CD4-positive, alpha-beta memory T cell (primary cell): ENCODE measurements at places on chromosomes 13 and 19.

DNA sequence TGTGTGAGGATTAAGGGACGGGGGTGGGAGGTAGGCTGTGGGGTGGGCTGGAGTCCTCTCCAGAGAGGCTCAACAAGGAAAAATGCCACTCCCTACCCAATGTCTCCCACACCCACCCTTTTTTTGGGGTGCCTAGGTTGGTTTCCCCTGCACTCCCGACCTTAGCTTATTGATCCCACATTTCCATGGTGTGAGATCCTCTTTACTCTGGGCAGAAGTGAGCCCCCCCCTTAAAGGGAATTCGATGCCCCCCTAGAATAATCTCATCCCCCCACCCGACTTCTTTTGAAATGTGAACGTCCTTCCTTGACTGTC lies 5.5 kb downstream of the FOSB start:
- no peak for DNase-seq

GRCh38 chr13:103466761-103467160 lies 400.5 kb upstream of the SLC10A2 start:
- no peak for DNase-seq

DNA sequence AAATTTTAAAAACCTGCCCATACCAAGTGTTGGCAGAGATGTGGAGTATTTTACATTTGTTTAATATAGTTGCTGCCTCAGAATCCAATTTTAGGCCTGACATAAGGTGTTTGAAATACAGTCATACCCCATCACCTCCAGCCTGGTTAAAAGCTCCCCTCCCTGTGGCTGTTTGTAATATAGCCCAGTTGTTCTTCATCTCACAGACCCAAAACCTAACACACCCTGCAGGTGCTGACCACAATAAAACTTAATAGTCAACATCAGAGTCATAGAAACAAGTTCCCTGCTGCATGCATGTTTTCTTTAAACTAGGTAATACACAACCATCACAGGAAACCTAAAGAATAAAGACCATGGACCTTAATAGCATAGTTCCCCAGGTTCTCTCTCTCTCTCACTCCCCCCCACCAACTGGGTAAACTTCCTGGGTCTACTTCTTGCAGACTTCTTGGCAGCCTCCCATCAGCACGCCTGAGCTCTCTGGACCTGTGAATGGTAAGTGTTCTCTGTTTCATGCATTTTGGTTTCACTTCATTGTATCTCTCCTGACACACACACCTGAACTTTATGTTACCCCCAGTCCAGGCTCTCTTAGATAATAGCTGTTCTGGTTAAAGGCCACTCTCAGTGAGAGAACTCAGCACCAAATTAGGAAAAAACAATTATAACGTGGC lies 1369.9 kb downstream of the EFNB2 start:
- no peak for DNase-seq

DNA sequence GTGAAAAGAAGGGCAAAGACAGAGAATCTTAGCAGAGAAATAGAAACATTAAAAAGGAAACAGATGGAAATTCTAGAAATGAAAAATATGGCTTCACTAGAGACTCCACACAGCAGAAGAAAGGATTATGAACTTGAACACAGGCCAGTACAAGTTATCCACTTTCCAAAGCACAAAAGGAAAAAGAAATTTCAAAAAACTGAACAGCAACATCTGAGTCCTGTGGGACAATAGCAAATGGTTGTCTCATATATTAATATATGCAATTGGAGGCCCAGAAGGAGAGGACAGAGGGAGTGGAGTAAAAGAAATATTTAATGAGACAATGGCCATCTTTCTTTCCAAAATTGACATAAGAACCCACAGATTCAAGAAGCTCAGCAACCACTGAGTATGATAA lies 141.7 kb upstream of the GJB6 start:
- no peak for DNase-seq

DNA sequence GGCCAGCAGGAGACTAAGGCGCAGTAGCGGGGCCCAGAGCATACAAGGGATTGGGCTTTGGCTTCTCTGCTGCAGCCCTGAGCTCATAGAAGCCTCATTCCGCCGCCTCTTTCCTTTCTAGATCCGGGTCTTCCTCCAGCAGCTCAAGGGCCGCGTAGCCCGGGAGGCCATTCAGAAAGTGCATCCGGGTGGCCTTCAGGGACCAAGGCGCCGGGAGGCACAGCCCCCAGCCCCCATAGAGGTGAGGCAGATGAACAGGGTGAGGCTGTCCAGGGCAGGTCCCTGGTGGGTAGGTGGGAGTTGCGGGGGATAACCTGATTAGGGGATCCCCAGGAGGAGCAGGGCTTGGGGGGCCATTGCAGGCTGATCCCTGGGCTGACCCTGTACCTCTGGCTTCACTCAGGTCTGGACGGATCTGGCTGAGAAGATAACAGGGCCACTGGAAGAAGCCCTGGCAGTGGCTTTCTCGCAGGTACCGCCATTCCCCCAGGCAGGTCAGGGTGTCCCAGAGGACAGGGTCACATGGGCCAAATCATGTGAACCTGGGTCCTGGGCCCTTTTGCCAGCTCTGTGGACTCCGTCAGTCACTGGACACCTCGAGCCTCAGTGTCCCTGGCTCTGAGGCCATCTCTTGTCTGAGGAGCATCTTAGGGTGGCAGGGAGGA lies 1.3 kb downstream of the SNAPC2 start:
- no peak for DNase-seq

- no peak for DNase-seq
Observed at GRCh38 chr13:55554741-55555140, 1586.0 kb upstream of the PRR20A start.

DNA sequence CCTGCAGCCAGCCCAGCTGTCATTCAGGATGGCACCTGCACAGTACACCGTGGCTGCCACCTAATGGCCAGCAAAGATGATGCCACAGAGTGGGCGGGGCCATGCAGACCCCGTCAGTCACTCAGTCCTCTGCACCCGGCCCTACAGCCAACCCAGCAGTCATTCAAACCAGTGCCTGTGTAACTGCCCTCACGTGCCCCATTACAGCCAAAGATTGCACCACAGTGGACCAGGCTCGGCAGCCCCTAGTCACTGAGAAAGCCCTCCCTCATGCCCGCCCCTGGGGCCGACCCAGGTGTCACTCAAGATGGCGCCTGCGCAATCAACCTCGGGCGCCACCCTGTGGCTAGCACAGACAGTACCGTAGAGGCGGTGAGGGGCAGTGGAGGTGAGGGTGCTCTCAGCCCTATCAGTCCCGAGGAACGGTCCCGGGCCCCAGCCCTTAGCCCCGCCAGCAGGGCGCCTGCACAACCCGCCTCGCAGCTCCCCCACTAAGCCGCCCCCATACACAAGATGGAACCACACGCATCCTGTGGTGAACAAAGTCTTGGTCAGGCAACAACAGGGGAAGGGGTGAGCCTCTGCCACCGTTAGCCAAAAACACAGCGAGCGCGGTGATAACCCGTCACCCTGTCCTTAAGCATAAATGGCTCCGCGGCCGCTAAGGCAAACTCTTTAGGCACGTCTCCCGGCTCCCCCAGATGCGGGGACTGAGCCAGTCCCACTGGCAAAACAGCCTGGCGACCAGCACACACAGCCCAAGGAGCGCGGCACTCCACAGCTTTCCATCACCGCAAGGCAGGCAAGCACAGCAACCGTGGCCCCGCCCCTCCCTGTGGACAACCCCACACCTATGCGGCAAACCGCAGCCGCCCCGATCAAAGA lies 2.3 kb downstream of the PEG3 start:
- DNase-seq, result no peak

DNA sequence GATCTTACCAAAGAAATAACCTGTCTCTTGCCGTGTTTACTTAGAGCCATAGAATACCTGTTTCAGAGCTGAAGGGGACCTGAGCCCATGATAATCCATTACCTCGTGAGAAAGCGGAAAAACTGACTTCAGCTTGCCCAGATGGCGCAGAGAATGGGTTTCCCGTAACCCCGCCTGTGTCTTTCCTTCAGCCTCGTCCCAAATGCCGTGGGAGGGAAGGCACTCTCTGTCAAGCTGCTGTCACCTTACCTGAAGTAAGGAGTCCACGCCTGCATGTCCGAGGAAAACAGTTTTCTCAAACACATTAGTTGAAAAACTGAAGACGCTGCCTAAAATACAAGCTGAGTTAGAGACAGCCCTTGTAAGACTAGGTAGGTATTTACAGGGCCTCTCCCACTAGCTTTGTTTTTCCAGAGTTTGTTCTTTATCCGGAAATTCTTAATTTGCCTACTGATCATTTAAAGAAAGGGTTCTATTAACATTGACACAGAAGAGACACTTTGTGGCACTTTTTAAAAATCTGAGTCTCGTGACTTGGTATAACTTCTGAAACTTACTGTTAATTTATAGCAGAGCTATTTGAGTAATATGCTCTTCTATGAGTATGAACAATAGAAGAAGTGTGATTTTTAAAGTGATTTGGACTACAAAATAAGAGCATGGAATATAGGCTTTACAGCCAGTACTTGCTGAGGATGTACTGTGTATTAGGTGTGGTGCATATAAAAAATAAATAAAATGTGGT lies 1.3 kb upstream of the INTS6 start:
- peak; percentile 55 for DNase-seq

DNA sequence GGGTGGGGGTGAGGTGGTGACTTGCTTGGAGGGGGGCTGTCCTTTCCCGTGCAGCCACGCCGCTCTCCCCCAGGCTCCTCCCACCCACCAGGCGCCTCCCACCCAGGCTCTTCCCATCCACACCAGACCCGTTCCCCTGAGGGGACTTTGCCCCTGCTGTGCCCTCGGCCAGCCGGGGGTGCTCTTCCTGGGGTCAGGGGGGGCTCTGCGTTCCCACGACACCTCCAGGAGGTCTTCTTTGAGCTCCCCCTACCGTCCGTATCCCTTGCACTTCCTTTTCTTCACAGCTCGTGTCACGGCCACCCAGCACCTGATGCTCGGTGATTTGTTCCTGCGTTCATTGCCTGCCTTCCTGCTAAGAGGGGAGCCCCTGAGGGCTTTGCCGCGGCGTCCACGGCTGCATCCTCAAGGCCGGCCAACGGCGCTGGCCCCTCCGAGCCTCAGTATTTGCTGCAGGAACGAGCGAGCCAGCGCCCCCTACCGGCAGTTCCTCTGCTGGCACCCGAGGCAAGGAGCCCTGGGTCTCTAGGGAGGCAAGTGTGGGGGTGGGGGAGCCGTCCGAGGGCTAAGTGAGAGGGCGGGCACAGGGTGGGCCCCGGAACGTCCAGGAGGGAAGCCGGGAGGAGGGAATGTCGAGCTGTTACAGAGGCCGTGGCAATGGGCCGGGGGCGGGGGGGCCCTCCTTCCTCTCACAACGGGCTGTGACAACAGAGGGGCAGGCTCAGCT lies 11.8 kb downstream of the LRRC4B start:
- peak; percentile 66 for DNase-seq

- no peak for DNase-seq
Observed at GRCh38 chr13:42049454-42049813, 986 bp downstream of the DGKH start.

DNA sequence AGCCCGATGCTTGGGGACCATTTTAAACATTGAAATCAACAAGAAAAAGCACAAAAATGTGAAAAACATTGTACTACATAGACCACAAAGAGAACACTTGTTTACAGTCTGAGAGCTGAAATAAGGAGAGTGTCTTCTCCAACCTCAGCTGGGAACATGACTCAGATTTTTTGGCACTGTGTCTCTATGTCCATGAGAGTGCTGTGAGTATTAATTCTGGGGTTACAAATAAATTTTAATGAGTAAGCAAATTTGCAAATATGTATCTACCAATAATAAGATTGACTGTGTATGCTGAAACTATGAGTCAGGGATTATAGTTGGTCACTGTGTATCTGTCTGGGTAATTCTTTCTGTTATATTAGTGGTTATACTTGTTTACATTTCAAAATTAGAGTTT lies 174.0 kb downstream of the DCT start:
- no peak for DNase-seq

DNA sequence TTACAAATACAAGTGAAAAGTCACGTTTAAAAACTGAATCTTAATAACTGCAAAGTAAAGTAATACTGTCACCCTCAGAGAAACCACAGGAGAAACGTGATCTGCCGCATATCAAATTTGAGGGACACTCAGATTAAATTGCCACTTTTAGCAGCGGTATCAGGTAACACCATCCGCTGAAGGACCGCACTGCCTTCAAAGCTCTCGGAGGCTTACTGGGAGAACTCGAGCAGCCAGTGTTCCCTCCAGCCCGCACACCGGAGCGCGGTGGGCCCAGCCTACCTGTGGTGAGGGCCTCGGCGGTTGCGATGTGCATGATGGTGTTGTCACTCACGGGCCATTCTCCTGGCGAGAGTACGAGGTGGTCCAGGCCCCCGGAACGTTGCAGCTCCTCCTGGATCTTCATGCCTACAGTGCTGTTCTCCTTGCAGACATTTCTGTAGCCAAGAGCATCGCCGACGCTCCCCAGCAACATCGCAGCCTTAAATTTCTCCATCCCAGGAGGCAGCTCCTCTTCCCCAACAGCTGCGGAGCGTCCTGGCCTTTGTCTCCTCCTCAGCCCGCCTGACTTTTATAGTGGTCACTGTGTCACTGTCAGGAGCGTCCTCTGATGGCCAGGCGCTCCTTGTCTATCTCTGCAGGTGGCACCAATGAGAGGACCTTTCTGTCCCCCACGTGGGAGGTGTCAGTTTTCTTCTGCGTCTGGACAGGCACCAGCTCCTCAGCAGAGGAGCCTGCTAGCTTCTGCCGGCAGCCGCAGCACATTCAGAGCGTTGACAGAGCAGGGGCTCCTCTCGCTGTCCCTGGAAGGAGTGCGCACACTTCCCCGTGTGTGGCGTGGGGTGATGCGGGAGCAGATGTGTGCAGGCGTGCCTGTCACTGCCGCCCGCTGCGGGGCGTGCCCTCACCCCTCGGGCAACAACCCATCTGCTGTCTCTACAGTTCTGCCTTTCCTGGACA lies at the start of gene ADPRHL1:
TSS of gene ADPRHL1 (minus strand) at position 547 of the 960 bp plus-strand sequence. CDS start at position 496, 51 bp downstream.
- DNase-seq, result no peak

- no peak for DNase-seq
Observed at GRCh38 chr13:52743988-52744387, 4.4 kb upstream of the CNMD start.

GRCh38 chr19:4172861-4173473 lies 9.4 kb downstream of the SIRT6 start:
- DNase-seq, result peak; percentile 66
